T-helper 17 cell (primary cell): ENCODE measurements at places on chromosomes 1 and 21.

DNA sequence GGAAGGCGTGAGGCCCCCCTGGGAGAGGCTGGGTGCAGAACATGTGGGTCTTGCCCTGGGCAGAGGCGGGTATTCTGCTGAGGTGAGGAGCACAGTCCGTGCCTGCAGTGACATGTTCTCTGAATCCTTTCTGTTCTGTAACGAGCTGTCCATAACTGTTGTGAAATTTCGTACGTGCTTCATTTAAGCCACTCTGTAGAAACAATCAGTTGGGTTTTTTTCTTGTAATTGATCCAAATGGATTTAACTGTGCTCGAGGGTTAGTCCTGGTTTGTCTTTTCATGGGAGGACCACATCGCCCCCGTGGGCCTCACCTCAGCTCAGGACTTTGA, 45.4 kb upstream of the DIP2A start:
- no peak for DNase-seq

GRCh38 chr1:68268896-68269483, 36.7 kb upstream of the WLS start:
- no peak for DNase-seq

DNA sequence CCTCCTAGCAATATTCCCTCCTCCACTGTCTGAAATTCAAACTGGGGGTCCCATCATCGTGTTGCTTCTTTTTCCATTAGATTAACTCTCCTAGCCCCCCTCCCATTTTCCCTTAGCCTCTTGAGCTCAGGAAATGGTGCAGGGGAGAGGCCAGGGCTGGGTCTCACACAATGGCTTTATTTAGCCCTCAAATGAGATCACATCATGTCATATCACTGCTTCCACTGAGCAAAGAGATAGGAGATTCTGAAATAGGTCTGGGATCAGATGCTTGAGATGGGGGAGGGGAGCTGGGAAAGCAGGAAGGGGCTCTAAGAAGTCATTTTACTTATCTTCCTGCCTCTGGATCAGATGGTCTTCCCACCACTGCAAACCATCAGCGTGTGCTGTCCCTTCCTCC, 17.8 kb upstream of the ARHGEF2 start:
- no peak for DNase-seq

GRCh38 chr1:54310439-54311328, 95.5 kb downstream of the SSBP3 start:
- DNase-seq = no peak

DNA sequence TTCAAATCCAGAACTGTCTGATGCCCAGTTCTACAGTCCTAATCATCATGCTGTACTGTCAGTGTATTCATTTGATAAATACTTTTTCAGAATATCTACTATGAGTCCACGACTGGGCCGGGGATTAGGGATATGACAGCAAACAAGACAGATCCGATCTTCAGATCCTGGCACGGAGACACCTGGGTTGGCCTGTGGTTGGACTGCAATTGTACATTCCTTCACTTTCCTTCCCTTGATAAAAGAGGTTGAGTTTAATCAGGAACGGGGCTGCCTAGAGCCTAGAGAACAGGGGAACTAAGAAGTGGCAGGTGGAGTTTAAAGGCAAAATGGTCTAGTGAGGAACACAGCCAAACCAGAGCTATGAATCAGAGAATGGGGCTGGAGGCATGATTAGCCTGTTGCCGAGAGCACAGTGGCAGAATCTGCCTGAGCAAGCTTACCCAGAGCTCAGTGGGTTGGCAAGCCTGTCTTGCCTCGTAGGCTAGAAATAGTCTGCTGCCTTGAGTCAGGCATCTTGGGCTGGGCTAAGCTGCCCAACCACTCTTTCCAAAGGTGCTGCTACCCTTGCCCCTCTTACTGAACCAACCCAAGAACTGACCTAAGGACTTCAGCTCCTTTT, 38.1 kb upstream of the PTCH2 start:
- no peak for DNase-seq

GRCh38 chr1:50699795-50700194, 260.3 kb downstream of the FAF1 start:
- DNase-seq = no peak

- no peak for DNase-seq
Measured at GRCh38 chr1:43716559-43717281, 9.4 kb downstream of the ST3GAL3 start.

- no peak for DNase-seq
Measured at GRCh38 chr1:9250411-9251381, 16.1 kb downstream of the H6PD start.

DNA sequence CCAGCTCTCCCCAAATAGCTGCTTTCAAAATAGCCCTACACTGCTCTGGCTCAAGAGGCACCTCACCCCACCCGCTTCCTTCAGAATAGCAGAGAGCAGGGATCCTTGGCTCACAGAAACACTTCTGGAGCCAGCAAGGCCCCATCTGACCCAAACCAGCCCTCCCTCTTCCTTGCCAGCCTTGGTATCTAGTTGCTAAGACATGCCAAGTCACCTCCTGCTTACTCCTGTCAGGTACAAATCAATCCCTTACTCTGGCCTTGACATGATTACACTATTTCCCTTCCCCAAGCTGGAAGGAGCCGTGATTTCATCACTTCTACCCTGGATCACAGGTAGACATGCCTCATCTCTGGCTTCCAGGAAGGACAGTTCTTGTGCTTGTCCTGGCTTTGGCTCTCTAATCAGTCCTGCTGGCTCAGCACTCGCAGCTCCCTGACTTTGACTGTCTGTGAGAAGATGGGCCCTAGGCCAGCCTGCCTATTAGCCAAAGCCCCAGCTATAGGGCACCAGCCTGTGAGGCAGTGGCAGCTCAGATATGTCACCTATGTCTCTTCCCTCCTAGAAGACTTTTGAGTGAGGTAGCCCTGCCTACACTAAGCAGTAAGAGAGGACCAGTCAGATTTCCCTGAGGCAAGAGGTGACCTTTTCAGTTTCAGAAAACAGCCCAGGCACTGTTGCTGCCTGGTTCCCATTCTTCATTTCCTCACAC, 8.9 kb upstream of the MUTYH start:
- DNase-seq = no peak

DNA sequence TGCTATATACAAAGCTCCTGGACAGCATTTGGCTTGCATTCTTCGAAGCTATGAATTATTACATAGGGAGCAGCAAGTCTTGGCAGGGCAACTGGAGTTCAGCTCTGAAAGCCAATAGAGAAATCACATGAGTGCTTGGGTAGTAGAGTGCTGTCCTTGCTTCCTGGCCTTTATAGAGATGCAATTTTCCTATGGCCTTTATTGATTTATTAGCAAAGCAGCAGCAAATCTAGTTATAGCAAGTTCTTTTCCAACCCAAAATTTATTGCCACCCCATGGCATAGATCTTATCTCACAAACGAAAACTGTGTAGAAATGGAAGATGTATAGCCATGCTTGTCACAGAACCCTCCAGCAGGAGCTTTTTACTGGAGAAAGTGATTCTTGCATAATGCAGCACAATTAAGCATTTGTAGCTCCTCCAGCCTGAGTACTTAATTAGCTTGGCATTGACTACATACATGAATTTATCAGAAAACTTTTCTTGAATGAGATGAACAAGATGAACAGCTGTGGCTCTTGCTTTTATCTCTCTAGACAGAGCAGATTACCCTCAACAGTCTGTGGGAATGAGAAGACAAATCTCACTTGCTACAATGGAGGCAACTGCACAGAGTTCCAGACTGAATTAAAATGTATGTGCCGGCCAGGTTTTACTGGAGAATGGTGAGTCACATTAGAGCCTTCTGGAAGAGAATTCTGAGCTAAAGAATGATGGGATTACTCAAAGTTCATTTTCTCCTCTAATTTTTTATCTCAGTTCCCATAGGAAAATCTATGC, 170.1 kb downstream of the CRB1 start:
- no peak for DNase-seq

- no peak for DNase-seq
Measured at GRCh38 chr1:113998361-113998760, 19.1 kb downstream of the OLFML3 start.

- DNase-seq = no peak
Measured at GRCh38 chr1:53592521-53592982, 133.4 kb downstream of the DMRTB1 start.

- no peak for DNase-seq
Measured at GRCh38 chr1:214439352-214440119, 111.9 kb downstream of the PTPN14 start.

GRCh38 chr1:112788561-112788960, 73.4 kb upstream of the PPM1J start:
- no peak for DNase-seq

DNA sequence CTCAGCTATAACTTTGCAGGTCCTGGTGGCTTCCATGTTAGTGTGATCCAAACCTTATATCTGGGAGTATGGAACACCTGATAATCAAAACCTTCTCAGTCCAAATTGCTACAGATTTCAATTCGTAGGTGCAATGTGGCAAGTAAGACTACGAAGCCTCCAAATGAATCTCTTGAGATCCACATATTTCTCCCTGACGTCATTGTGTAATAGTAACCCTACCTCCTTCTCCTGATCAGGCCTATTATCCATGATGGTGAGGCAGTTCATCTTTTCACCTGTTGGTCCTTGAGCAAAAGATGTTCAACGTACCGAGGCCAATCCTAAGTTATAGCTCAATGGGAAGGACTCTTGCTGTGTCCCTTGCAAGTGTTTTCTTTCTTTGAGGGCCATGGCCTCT, 115.9 kb upstream of the CHRM3 start:
- DNase-seq = no peak

DNA sequence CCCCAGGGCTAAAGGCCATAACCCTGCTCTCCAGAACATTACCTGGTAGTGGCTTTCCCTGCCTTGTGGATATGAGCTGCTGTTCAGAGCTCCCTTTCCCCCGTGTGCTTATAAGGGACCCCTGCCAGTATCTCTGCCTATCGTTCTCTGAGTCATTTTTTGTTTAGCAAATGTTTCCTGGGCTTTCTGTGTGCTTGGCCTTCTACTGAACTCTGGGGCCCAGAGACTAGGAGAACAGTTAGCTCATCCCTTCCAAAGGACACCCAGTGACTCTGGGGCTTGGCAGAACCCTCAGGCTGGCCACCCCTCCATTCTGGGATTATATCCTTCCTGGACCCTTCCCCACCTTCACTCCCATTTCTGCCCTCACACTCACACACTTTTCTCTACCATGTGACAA, 80.8 kb upstream of the POU3F1 start:
- DNase-seq = no peak

DNA sequence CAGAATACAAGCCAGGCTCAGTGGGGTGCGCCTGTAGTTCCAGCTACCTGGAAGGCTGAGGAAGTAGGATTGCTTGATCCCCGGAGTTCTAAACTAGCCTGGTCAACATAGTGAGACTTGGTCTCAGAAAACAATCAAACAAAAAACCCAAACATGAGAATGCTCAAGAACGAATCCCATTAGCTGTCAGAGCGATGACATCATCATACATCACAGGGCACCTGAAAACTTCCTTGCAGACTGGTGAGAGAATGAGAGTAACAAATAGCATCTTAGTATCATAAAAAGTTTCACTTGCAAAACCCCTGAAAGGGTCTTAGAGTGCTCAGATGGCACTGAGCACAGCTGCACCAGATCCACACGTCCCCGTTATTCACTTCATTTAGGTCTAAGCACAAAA, 21.1 kb upstream of the CDCA8 start:
- DNase-seq = no peak

DNA sequence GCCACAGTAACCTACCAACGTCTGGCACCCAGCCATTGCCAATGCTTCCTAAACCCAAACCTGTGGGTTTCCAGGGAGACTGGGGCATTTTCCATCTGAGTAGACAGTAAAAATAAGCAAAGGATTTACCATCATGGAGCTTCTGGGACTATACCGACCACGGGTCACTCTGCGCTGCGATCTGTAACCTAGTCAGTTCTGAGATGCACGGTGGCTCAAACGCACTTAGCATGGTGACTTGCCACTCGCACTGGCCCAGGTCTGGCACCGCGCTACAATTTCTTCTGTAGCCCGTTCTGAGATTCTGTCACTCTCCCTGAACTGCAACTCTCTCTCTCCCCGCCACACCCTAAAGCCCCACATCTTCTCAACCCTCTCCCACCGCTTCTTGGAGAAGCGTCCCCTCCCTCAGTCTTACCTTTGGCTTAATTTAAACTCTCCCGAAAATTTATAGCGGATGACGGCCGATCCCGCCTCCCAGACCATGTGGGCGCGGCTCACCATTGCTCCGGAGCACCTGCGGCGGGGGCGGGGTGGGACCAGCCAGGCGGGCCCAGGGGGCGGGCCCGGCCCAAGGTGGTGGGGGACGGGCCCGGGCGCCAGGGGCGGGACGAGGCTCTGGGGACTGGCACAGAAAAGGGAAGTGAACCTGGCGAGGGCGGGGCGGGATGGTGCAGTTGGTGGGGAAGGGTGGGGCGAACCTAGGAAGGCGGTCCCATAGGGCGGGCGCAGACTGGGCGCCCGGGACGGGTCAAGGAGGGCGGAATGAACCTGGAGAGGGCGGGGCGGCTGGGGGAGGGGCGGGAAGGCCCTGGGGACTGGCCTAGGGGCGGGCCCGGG, 493 bp upstream of the MAP3K21 start:
- peak; percentile 87 for DNase-seq

DNA sequence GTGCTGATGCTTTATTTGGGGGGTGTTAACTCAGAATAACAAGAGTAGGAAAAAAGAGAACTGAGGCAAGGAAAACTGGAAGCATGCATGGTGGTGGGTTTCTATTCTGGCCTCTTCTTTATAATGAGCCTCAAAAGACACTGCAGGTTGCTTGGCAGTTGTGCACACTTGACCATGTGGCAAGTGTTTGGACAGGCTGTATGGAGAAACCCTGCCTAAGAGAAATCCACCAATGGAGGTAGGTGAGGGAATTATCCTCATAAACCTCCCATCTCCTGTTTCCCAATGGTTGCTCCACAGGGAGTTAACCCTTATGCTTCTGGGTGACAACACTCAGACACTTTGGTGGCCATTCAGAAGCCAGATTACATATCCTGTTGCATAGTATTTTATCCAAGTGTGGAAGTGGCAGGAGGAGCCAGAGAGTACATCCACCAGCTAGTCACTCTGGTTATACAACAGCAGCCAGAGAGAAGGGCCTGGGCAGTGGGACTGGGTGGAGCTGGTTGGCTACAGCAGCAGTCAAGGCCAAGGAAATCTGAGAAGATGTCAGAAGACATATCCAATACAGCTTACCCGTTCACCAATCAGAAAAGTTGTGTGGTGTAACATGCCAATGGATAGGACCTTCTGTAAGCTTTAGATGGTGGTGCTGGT, 16.4 kb upstream of the VASH2 start:
- no peak for DNase-seq

DNA sequence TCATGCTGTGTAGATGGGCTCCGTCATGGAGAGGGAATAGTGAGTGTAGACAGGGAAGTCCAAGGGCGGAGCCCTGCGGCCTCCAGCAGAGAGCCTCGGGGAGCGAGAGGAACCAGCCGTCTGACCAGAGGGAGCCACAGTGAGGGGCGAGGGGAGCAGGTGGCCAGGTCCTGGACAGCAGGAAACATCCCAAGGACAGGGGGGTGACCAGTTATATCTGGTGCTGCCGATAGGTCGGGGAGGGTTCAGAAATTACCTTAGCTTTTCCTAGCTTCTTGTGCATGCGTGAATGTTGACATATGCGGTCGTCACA, 46.5 kb downstream of the TRAPPC10 start:
- DNase-seq = no peak
